ENCODE measurements at places on chromosomes 1 and 21. TPM values are rescaled to one million over a fixed set of nuclear protein-coding genes. Genes with fewer than 3 reads are reported as not detected.
A peak's percentile ranks its signal among the peaks of the same experiment; 100 is the strongest.

Gene OR2L8
- not detected for total RNA-seq

Gene SLC44A3
- 0.42 TPM for total RNA-seq

Gene ESRRG
- total RNA-seq, result not detected

Gene TBX19
- total RNA-seq, result 2.3 TPM

Gene PCAT6
- 1.7 TPM for total RNA-seq

- peak; percentile 34 for DNase-seq
- H3K27ac ChIP-seq, result no peak overlapping the region
- peaks cover 25% of the 10 kb centered on the region for H3K4me1 ChIP-seq
- H3K27me3 ChIP-seq, result peaks cover 69% of the 10 kb centered on the region
- H3K4me3 ChIP-seq, result peak overlapping the region; percentile 67
- no peaks in the 10 kb centered on the region for H3K36me3 ChIP-seq
Observed at GRCh38 chr1:180230791-180231505, 884 bp downstream of the LHX4 start.

DNA sequence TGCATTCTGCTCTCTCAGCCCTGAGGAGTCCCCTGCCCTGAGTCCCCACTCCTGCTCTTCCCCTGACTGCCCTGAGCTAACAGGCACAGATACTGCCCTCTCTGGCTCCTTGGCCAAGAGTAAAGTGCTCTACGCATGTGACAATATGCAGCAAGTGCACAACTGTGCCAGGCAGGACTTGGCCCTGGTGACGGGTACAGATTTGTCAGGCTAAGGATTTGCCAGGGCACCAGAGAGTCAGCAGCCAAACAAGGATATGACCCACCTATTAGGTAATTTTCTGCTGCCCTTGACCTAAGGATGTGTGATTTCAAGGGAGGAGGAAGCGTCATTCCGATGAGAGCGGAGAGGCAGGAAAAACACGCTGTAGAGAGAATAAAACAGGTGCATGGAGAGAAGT, 339.0 kb downstream of the PTPRU start:
- no peaks in the 10 kb centered on the region for H3K36me3 ChIP-seq
- no peak overlapping the region for H3K4me3 ChIP-seq
- H3K27ac ChIP-seq, result no peak overlapping the region
- no peaks in the 10 kb centered on the region for H3K4me1 ChIP-seq

DNA sequence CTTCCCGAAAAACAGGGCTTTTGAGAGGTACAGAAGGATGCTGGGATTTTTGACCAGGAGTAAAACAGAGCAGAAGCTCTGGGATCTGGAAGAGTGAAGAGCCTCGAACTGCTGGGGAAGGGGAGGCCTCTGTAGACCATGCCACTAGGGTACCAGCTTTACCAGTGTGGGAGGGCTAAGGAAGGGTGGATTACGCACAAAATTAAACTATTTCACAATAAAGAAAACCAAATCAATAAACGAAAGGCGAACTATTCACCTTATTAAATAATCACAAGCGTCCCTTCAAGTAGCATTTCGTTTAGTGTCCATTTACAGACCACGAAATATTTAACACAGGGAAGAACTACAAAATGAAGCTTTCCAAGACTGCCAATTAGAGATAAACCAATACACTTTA, 723 bp downstream of the CZIB start:
- peaks cover 5% of the 10 kb centered on the region for H3K36me3 ChIP-seq
- peak overlapping the region; percentile 54 for H3K27ac ChIP-seq
- H3K27me3 ChIP-seq, result no peaks in the 10 kb centered on the region
- peak overlapping the region; percentile 81 for H3K4me3 ChIP-seq
- DNase-seq, result peak; percentile 3

GRCh38 chr1:167634435-167634834, 4.4 kb downstream of the RCSD1 start:
- H3K27me3 ChIP-seq, result peaks cover 29% of the 10 kb centered on the region
- no peaks in the 10 kb centered on the region for H3K36me3 ChIP-seq
- no peak overlapping the region for H3K27ac ChIP-seq

GRCh38 chr1:63888984-63889383, 115.2 kb downstream of the ROR1 start:
- H3K4me3 ChIP-seq, result no peak overlapping the region
- DNase-seq, result no peak
- H3K36me3 ChIP-seq, result no peaks in the 10 kb centered on the region

DNA sequence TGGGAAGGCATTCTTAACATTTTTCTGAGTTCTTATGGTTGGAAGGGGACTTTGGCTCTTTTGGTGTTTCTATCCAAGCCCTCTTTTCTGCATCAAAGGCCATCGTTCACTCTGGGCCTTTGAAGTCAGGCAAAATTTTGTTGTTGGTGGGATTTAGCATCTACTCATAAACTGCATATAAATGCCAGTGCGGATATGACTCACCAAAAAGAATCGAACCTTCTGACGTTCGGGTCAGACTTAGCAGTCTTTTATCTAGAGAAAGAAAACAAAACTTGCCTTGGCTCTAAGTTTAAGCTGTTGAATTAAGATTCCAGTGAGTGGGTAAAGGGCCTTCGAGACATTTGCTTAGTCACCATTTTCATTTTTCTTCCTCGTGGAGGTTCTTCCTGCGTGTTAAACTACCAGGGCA, 51.4 kb downstream of the EVA1C start:
- peaks cover 28% of the 10 kb centered on the region for H3K4me1 ChIP-seq
- peak; percentile 95 for DNase-seq
- no peaks in the 10 kb centered on the region for H3K36me3 ChIP-seq
- peak overlapping the region; percentile 99 for H3K27ac ChIP-seq
- H3K27me3 ChIP-seq, result no peaks in the 10 kb centered on the region

DNA sequence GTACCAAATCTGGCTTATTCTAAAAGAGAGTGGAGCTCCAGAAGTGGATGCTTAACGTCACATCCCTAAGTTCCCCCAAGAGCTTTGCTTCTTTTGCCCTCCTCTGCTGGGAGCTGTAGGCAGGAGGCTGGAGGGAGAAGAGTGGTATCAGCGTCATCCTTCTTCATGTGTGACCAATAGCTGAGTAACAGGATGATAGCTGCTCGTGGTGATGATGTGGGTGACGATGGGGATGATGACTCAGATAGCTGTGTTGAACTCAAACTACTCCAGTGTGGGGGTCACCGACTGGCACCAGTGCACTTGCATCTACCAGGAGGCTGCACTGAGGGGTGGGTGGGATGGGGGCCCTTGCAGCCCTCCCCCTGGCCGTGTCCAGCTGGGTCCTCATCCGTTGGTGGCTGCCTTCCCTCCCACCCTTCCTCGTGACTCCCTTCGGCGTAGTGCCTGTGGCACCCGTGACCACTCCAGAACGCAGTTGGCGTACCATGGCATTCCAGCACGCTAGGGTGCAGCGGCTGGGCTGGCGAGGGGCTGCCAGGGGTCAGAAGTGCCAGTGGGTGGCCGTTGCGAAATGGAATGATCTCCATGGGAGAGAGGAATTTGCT, 1.1 kb downstream of the IGFN1 start:
- no peaks in the 10 kb centered on the region for H3K36me3 ChIP-seq
- H3K4me1 ChIP-seq, result no peaks in the 10 kb centered on the region
- no peak overlapping the region for H3K4me3 ChIP-seq
- no peak overlapping the region for H3K27ac ChIP-seq
- DNase-seq, result peak; percentile 13

GRCh38 chr21:28974531-28975227, 18.0 kb downstream of the LTN1 start:
- no peak overlapping the region for H3K27ac ChIP-seq
- peaks cover 12% of the 10 kb centered on the region for H3K36me3 ChIP-seq
- no peak for DNase-seq
- no peaks in the 10 kb centered on the region for H3K27me3 ChIP-seq

- H3K4me3 ChIP-seq, result no peak overlapping the region
- no peak overlapping the region for H3K27ac ChIP-seq
Observed at GRCh38 chr1:172870901-172871606, 179.7 kb downstream of the TNFSF18 start.

DNA sequence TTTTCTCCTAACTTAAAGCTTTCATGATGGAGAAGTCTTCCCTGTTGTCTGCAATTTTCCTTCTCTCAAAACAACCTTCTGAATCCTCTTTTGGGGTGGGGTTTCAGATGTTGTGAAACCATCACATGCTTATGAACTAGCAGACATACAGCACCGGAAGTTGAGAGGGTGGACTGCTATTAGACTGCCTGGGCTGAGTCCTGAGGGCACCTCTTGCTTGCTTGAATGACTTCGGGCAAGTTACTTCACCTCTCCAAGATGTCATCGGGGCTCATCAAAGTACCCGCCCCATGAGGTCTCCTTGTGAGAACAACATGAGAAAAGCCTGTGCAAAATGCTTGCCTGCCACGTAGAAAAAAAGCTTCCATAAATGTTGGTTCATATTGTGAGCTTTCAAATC, 89.6 kb downstream of the CCDC185 start:
- H3K4me1 ChIP-seq, result no peaks in the 10 kb centered on the region
- H3K27ac ChIP-seq, result no peak overlapping the region
- H3K36me3 ChIP-seq, result no peaks in the 10 kb centered on the region
- DNase-seq, result no peak
- no peaks in the 10 kb centered on the region for H3K27me3 ChIP-seq

GRCh38 chr21:25396135-25396711, 211.1 kb downstream of the MRPL39 start:
- H3K27me3 ChIP-seq, result no peaks in the 10 kb centered on the region
- no peak overlapping the region for H3K4me3 ChIP-seq
- H3K36me3 ChIP-seq, result no peaks in the 10 kb centered on the region
- H3K27ac ChIP-seq, result no peak overlapping the region

DNA sequence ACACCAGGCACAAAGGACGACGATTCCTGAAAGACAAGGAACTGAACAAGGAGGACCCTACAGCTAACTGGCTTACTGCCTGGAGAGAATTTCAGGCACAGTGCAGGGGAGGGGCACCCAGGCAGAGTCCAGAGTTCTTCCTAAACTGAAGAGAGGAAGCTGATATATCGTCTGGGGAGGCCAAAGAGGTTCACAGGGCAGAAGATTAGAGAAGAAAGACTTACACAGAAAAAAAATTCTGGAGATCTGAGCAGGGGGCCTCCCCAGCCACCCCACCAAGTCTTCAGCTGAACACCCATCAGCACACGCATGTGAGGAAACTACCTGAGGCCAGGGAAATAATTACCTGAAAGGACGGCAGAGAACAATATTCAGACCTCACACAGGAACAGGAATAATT, 24.6 kb downstream of the SORT1 start:
- H3K27me3 ChIP-seq, result peaks cover 2% of the 10 kb centered on the region
- no peak overlapping the region for H3K4me3 ChIP-seq
- no peaks in the 10 kb centered on the region for H3K36me3 ChIP-seq
- no peak for DNase-seq
- H3K4me1 ChIP-seq, result no peaks in the 10 kb centered on the region

DNA sequence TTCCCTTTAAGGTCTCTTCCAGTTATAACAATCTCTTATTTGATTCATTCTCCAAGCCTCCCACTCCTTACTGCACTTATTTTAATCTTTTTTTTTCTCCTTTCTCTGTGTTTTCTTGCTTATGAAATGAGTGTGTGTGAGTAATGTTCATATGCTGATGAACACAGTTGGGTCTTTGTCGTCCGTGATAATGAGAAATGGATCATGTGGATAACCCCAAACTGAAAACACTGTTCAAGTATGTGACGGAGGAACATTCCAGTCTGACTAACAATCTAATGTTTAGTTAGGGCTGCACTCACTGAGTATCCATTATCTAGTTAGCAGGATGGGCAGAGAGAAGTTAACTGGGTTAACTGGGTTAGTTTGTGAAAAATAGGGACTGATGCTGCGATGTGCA, 253.1 kb upstream of the DUSP10 start:
- H3K27me3 ChIP-seq, result no peaks in the 10 kb centered on the region
- H3K27ac ChIP-seq, result no peak overlapping the region
- H3K4me1 ChIP-seq, result no peaks in the 10 kb centered on the region

DNA sequence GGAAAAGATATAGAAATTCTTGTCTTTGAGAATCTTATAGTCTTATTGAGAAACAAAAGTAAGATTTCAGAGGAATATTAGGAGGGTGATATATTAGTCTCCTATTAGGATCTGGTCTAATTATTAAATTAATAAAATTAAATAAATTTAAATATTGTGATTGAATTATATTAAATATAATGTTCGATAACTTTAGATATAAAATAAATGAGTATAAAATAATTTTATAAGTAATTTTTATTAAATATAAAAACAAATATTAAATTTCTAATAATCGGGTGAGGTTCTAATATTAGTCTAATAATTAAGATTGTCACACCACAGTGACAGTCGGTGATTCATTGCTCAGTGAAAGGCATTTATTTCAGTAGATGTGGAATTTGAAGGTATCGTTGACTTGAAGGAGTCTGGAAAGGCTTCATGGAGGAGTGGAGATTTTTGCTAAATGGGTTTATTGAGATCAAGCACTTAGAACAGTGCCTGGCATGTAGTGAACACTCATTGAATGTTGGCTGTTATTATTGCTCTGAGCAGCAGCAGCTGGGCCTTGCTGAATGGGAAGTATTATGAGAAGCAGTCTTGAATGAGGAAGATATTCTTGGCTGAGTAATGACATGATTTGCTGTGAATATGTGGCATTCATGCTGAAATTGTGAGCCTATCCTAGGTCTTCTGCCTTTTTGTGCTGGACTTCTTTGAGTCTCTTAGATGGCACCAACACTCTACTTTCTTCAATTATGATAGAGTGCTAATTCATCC, 74.6 kb downstream of the USP25 start:
- H3K4me3 ChIP-seq, result no peak overlapping the region
- H3K36me3 ChIP-seq, result peaks cover 6% of the 10 kb centered on the region
- no peaks in the 10 kb centered on the region for H3K27me3 ChIP-seq
- no peaks in the 10 kb centered on the region for H3K4me1 ChIP-seq

DNA sequence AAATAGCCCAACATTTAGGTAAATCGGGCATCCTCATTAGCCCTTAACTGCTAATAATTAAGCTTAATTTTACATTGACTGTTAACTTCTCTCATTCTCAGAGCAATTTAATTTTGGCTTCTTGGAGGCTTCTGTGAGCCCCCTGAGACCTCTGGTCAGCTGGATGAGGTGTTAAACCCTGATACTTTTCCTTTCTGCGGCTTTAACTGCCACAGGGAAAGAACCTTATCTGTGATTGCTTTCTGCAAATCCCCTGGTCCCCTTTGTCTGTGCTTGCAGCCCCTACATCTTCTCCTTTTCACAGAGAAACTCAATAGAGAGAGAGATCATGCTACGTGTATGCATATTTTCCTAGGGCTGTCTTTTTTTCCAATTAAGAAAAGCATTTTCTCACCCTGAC, 184.5 kb upstream of the CSF3R start:
- H3K27ac ChIP-seq, result no peak overlapping the region
- no peak overlapping the region for H3K4me3 ChIP-seq
- DNase-seq, result no peak
- H3K36me3 ChIP-seq, result no peaks in the 10 kb centered on the region

- H3K27ac ChIP-seq, result no peak overlapping the region
- no peaks in the 10 kb centered on the region for H3K36me3 ChIP-seq
- H3K4me1 ChIP-seq, result peaks cover 41% of the 10 kb centered on the region
Observed at GRCh38 chr1:243249214-243249613, 5.9 kb downstream of the CEP170 start.

DNA sequence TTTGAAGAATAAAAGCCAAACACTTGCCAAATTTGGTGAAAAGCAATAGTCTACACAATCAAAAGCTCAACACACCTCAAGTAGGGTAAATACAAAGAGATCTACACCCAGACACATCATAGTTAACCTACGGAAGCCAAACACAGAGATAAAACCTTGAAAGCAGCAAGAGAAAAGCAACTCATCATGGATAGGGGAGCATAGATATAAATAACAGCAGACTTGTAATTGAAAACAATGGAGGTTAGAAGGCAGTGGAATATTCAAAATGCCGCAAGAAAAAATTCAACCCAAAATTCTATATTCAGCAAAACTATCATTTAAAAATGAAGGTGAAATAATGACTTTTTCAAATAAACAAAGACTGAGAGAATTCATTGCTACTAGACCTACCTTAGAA, 105.1 kb downstream of the ITSN1 start:
- H3K27ac ChIP-seq, result no peak overlapping the region
- H3K27me3 ChIP-seq, result no peaks in the 10 kb centered on the region
- no peaks in the 10 kb centered on the region for H3K4me1 ChIP-seq
- H3K4me3 ChIP-seq, result no peak overlapping the region

- no peaks in the 10 kb centered on the region for H3K36me3 ChIP-seq
- H3K4me3 ChIP-seq, result no peak overlapping the region
- H3K27ac ChIP-seq, result no peak overlapping the region
- H3K4me1 ChIP-seq, result no peaks in the 10 kb centered on the region
Observed at GRCh38 chr1:118113261-118113660, 71.8 kb downstream of the SPAG17 start.

All from endothelial cell of umbilical vein (primary cell).